ENCODE measurements at places on chromosomes 12 and 14. TPM values are rescaled to one million over a fixed set of nuclear protein-coding genes. Genes with fewer than 3 reads are reported as not detected.

GRCh38 chr14:24613241-24613640, 3.8 kb upstream of the GZMH start:
- no peak for DNase-seq

RIPK3 gene
- total RNA-seq: 2.6 TPM

SPTLC2 gene
- 42.6 TPM for total RNA-seq

RHOJ gene
- total RNA-seq: 57.3 TPM

DNA sequence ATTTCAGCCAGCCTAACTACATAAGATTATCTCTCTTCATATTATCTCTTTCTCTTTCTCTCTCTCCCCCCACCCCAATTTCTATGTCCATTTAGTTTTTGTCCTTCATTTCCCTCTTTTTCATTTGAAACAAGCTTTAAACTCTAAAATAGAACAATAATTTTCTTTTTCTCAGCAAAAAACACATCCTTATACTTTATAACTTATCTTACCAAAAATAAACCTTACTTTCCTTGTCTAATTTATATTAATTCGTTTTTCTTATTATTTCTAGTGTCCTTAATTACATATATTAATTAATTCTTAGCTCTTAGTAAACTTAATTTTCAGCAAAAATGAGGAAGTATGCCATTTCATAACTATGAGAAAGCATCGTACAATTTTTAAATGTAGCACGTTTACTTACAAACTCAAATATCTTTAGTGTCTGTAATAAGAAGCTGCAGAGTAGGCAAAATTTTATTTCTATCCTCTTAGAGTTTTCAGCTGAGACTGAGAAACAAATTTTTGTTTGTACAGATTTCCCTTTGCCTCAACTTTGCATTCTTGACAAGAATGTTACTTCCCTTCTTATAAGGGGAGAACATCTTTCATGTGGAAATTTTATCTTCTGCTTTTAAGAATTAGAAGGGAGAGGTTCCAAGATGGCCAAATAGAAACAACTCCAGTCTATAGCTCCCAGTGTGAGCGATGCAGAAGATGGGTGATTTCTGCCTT, 65.1 kb upstream of the ST8SIA1 start:
- no peak for DNase-seq

DNA sequence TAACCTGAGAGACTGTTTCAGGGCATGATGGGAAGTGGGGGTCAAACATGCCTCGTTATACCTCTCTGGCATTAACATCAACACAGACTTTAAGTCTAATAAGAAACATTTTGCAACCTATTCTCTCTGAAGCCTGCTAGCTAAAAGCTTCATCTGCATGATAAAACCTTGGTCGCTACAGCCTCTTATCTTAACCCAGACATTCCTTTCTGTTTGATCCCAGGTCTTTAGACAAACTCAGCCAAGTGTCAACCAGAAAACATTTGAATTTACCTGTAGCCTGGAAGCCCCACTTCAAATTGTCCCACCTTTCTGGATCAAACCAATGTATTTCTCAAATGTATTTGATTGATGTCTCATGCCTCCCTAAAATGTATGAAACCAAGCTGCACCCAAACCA, 9.1 kb downstream of the PPP2R3C start:
- no peak for DNase-seq

ARHGAP9 gene
- 0.24 TPM for total RNA-seq

WNT1 gene
- not detected for total RNA-seq

DNA sequence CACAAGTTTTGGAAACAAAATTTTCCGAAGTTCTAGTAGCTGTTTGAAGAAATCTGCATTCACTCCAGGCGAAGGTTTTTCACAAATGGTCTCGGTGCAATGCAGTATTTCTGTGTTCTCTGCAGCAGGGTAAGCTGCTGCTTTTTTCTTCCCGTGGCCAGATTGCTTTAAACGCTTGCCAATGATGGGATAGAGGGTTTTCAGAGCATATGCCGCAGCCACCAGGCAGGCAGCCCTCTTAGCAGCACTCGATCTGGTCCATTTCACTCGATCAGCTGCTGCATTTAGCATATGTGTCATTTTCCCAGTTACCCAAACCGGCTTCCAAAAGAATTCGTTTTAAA, 315 bp downstream of the ABCD2 start:
- DNase-seq: no peak

- DNase-seq: no peak
Observed at GRCh38 chr12:83769151-83769550, 1082.4 kb downstream of the TMTC2 start.

DNA sequence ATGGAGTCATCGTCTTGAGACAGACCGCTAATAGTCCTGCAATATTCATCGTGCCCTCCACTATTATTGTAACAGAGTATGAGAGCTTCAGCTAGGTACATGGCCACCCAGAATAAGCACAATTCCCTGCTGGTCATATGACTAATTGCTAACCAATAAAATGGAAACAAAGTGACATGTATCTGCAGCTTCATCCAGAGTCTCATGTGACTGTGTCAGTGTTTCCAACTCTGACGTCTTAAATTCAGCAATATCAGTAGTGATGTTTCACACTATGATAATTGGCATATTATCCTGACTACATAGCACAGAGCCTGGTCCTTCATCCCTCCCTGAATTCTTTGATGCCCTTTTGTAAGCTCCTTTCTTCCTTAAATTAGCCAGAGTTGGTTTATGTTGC, 167.4 kb downstream of the RPS29 start:
- DNase-seq: no peak

NINJ2 gene
- 2.7 TPM for total RNA-seq

TRHDE gene
- 1.5 TPM for total RNA-seq

DNA sequence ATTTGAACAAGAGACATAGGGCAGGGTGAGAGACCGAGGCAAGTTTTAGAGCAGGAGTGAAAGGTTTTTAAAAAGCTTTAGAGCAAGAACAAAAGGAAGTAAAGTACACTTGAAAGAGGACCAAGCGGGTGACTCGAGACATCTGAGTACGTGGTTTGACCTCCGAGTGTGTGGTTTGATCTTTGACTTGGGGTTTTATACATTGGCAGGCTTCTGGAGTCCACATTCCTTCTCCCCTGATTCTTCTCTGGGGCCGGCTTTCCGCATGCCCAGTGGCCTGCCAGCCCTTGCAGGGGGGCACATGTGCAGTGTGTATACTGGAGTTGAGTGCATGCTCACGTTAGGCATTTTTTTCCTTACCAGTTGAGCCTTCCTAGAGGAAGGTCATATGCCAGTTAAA, 96.3 kb downstream of the SLC15A4 start:
- DNase-seq: no peak

GRCh38 chr12:124555168-124556073, 12.0 kb downstream of the NCOR2 start:
- no peak for DNase-seq

- DNase-seq: no peak
Observed at GRCh38 chr12:123139926-123140675, 10.8 kb downstream of the PITPNM2 start.

KCNC2 gene
- not detected for total RNA-seq

GRIN2B gene
- total RNA-seq: 0.10 TPM

DNA sequence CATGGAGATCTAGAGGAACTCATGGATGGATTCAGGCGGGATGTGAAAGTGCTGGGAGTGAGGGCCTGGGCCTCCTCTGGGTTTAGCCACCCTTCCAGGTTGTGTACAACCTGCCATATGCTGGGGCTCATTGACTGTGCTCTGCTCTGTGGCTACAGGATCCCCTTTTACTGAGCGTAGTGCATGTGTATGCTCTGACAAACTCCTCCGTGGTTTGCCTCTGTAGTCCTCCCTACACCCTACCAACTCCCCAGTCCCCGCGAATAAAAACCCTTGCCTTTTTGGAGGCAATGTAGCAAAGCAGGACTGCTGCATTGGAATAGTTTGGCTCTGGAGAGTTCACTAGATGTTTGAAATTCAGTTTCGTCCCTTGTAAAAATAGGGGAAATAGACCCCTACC, 17.4 kb downstream of the JDP2 start:
- DNase-seq: no peak

FGD6 gene
- total RNA-seq: 14.1 TPM
